Putamen (tissue), 1 donor: ENCODE measurements at places on chromosomes 7 and 10.

DNA sequence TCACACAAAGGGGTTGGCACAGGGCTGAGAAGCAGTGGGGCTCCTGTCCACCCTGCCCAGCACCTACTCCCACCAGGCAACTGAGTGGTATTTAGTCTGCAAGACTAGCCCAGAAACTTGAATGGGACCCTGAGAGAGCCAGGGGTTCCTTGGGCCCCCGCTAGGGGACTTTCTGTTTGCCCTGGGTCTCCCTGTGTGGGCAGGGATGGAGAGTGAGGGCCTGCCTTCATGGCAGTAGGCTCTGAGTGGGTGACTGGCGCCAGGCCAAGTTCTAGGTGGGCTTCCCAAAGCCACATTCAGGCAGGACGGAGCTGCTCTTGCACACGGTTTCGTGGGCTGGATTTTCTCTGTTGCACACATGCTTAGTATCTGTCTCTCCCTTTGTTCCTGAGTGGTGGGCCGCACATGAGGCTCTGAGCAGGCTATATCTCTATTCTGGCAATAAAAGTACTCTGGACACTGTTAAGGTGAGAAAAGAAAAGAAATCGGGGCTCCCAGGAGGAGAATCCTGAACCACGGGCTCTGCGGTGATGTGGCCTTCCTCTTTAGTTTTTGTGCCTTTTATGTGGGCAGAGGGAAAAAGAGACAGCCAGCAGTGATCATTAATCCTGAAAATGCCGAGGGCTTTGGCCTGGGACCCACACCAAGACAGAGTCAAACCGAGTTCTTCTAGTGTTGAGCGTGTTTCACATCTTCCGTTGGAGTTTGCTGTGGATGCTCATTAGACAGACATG lies 26.9 kb downstream of the IL2RA start:
- DNase-seq = no peak

DNA sequence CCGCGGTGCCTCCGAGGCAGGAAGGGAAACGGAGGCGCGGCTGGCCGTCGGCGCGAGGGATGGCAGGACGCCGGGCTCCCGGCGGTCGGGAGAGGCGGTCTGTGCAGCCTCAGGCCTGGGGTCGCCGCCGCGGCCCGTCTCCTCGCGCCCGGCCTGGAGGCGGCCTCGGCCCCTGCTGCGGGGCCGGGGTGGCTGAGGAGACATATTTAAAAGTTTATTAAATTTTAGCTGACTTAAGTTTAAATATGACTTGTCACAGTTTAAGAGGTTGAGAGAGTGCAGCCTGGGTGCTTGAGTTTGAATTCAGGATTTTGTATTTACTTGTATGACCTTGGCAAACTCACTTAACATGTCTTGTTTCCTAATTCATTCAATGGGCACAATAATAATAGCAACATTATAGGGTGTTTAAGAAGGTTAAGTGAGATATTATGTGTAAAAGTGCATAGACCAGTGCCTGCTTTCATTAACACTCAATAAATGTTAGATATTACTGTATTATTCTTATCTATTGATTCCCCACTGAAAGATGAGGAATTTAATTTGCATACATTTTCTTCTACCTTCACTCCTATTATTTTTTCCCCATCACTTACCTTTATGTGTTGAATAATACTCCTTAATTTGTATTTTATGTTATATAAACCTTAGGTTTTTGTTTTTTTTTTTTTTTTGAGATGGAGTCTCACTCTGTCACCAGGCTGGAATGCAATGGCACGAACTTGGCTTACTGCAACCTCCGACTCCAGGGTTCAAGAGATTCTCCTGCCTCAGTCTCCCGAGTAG lies 718 bp downstream of the DYNC2I1 start:
- no peak for DNase-seq

DNA sequence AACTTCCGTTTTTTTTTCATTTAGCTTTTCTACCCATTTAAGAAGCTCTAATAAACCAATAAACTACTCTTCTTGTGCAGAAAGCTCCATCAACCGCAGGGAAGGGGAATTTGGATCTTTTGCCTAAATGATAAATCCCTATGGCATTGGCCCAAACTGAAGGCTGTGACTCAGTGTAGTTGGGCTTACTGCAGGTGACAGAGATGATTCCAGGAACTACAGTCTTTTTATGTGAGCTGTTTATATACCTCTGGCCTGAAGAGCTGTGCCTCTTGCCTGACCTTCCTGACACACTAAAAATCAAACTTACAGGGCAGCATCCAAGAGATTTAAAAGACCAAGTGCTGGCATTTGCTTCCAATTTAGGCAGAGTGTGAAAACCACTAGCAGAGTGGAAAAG lies 25.2 kb downstream of the ABCB1 start:
- DNase-seq = no peak

GRCh38 chr10:106384496-106384895 lies 780.0 kb downstream of the SORCS1 start:
- no peak for DNase-seq

DNA sequence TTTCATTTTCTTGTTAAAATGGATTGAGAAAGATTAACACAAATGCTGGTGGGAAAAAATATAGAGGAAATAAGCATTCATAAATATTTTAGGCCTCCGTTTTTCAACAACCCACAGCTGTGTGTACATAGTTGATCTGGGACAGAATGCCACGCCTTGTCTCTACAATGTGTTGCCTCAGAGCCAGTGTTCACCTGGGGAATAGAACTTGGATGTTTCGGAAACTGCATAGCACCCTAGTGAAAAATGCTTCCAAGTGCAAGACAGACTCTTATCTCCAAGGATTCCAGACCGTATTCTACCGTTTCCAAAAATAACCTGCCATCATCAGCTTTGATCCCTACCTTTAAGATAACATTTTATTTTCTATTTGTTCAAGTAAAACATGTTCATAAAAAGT lies 260.9 kb downstream of the SDK1 start:
- no peak for DNase-seq

GRCh38 chr7:11548532-11548931 lies 283.5 kb downstream of the THSD7A start:
- no peak for DNase-seq

GRCh38 chr10:22573820-22574569 lies 140.4 kb downstream of the PIP4K2A start:
- DNase-seq = no peak

DNA sequence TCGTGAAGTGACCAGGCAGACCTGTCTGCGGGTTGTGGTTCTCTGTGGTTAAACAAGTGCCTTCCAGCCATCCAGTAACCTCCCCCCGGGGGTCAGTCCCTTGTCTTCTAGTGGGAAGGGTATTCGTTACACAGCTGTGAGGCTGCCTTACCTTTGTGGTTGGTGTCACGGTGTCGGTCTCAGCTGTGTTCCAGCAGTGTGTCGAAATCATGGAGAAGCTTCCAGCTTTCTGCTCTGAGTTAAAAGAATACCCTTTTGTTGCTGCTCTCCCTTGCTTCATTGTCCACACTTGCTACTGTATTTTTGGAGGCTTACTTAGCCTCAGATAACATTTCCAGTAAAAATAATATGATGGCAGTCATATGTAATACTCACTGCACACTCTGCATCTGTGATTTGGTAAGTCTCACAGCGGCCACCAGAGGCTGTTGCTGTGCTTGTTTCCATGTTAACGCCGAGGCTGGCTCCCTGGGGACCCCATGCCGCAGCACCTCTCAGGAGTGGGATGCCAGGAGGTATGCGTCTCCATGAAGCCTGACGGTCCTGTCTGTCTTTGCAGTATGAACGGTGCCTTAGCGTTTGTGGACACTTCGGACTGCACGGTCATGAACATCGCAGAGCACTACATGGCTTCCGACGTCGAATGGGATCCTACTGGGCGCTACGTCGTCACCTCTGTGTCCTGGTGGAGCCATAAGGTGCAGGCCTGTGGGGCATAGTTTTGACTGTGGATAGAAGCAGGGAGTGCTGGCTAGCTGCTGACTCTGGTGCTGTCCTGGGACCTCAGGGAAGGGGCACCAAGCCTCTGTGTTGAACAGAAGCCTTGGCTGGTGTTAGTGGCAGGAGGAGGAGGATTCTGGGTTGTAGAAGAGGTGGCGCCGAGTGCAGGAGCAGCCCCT lies 20.5 kb downstream of the EIF3B start:
- no peak for DNase-seq

- no peak for DNase-seq
These were observed at the start of gene AP3M1 for GRCh38 chr10:74150204-74150989. AP3M1 (minus strand) TSS chr10:74150828; CDS start chr10:74138379, 12,449 bp downstream.

DNA sequence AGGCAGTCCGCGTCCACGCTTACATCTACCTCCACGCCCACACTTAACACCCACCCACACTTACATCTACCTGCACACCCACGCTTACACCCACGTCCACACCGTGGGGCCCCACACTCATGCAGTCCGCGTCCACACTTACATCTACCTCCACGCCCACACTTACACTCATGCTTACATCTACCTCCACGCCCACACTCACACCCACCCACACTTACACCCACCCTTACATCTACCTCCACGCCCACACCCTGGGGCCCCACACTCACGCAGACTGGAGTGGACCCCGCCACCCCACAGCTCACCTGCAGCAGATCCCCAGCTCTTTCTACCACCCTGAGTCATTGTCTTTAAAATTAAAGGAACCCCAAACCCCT lies 32.4 kb upstream of the PWWP2B start:
- DNase-seq = no peak
